ENCODE measurements at places on chromosomes 13 and 19. TPM values are rescaled to one million over a fixed set of nuclear protein-coding genes. Genes with fewer than 3 reads are reported as not detected.

DNA sequence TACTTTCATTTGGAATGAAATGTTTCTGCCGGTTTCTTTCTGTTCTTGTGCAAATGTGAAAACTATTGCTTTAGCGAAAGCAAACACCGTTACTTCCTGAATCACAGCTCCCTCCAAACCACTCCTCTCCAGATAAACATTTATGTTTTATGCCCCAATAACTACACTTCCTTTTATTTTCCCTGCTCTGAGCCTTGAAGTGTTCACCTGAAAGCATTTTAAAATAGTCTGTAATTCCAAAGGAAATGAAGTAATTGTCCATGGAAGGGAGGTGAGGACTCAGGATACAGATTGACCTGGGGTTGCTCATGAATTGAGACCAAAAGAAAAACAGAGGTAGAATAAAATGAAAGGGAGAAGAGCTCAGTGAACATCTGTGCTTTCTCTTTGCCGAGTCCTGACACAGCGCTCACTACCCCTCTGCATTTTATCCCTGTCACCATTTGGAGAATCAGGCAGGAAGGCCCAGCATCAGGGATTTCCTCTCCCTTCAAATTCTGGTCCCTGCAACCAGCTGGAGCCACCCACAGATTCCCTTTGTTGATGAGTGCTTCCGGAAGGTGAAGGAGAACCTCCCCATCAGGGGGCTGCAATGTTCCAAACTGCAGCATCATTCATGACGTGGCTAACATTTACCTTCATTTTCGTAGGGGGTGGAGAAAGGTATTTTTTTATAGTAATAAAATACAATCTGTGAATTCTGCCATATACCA lies 171.9 kb downstream of the ITGBL1 start:
- no peaks in the 10 kb centered on the region for H3K4me1 ChIP-seq
- H3K36me3 ChIP-seq = no peaks in the 10 kb centered on the region
- no peaks in the 10 kb centered on the region for H3K27me3 ChIP-seq

- no peak overlapping the region for H3K27ac ChIP-seq
- no peaks in the 10 kb centered on the region for H3K4me1 ChIP-seq
- no peaks in the 10 kb centered on the region for H3K27me3 ChIP-seq
- no peak for DNase-seq
Measured at GRCh38 chr13:24064371-24064770, 96.1 kb upstream of the SPATA13 start.

DNA sequence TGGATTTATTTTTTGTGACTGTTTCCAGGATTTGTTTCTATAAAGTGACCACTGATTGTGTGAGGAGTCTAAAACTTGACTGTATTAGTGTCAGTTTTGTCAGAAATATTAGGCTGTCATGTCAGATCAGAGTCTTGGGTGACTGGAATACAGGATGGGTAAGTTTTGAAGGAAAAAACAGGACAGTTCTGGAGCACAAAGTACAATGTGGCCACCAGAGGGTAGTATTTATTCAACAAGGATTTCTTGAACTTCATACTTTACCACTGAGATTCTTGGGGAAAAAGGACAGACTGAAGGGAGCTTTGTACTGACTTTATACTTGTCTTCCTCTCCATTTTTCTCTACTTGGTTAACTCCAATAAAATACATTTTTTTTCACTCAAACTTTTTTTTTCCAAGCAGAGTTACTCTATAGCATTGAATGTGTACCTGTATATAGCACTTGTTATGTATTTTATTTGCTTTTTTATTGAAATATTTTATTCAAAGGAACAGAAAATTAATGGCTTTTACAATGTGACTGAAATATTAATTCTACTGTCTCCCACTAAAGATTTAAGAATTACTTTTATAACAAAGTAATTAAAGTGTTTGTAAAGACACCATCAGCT lies 51.1 kb downstream of the LMO7 start:
- no peaks in the 10 kb centered on the region for H3K36me3 ChIP-seq
- no peaks in the 10 kb centered on the region for H3K27me3 ChIP-seq
- H3K4me3 ChIP-seq = no peak overlapping the region
- DNase-seq = no peak
- H3K27ac ChIP-seq = no peak overlapping the region

DNA sequence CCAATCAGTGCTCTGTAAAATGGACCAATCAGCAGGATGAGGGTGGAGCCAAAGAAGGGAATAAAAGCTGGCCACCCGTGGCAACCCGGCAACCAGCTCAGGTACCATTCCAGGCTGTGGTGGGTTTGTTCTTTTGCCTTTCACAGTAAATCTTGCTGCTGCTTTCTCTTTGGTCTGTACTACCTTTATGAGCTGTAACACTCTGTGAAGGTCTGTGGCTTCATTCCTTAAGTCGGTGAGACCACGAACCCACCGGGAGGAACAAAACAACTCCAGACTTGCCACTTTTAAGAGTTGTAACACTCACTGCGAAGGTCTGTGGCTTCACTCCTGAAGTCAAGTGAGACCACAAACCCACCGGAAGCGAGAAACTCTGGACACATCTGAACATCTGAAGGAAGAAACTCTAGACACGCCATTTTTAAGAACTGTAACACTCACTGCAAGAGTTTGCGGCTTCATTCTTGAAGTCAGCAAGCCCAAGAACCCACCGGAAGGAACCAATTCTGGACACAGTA lies 16.5 kb upstream of the SPACA6 start:
- no peaks in the 10 kb centered on the region for H3K27me3 ChIP-seq
- H3K4me1 ChIP-seq = no peaks in the 10 kb centered on the region
- H3K27ac ChIP-seq = no peak overlapping the region

GRCh38 chr19:43634872-43635560 lies 4.6 kb downstream of the CADM4 start:
- H3K27me3 ChIP-seq = no peaks in the 10 kb centered on the region
- no peaks in the 10 kb centered on the region for H3K36me3 ChIP-seq
- no peaks in the 10 kb centered on the region for H3K4me1 ChIP-seq
- DNase-seq = no peak
- H3K4me3 ChIP-seq = peak overlapping the region; percentile 16

- no peak overlapping the region for H3K4me3 ChIP-seq
- no peaks in the 10 kb centered on the region for H3K4me1 ChIP-seq
- no peak for DNase-seq
- no peak overlapping the region for H3K27ac ChIP-seq
- no peaks in the 10 kb centered on the region for H3K27me3 ChIP-seq
Measured at GRCh38 chr13:111602874-111603273, 282.4 kb downstream of the TEX29 start.

DNA sequence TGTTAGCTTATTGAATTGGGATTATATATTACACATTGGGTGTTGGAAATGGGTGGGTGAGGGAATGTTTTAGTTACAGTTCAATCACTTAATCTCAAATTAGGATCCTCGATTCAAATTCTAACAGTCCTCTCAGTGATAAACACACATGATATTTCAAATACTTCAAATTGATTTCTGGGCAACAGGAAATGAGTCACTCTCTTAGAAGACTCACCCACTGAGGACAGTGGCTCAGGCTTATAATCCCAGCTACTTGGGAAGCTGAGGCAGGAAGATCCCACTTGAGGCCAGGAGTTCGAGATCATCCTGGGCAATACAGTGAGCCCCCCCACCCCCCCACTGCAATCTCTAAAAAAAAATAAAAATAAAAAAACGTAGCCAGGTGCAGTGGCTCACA lies 435.3 kb downstream of the KLF12 start:
- H3K27ac ChIP-seq = no peak overlapping the region
- no peak for DNase-seq
- no peak overlapping the region for H3K4me3 ChIP-seq
- no peaks in the 10 kb centered on the region for H3K27me3 ChIP-seq

GRCh38 chr13:107842562-107843180 lies 372.7 kb downstream of the LIG4 start:
- DNase-seq = no peak
- H3K4me3 ChIP-seq = no peak overlapping the region
- H3K27ac ChIP-seq = no peak overlapping the region
- H3K27me3 ChIP-seq = no peaks in the 10 kb centered on the region
- H3K36me3 ChIP-seq = no peaks in the 10 kb centered on the region

DNA sequence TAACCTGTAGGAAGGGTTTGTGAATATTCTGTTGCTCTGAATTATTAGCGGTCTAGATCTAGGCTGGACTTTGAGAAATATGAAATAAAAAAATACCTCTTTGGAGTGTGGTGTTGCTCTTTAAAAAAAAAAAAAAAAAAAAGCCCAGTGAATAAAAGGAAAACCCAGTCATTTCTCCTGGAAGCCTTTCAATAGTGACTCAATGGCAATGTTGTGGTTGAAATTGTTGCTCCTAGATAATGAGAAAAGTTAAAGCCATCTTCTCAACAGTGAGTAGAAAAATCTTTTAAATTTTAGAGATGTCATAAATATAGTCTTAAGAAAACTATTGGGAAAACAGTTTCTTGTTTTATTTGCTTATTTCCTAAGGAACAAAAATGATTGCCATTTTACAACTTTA lies 135.3 kb downstream of the RFC3 start:
- no peak overlapping the region for H3K4me3 ChIP-seq
- no peaks in the 10 kb centered on the region for H3K4me1 ChIP-seq
- DNase-seq = no peak
- H3K27ac ChIP-seq = no peak overlapping the region
- no peaks in the 10 kb centered on the region for H3K27me3 ChIP-seq

DNA sequence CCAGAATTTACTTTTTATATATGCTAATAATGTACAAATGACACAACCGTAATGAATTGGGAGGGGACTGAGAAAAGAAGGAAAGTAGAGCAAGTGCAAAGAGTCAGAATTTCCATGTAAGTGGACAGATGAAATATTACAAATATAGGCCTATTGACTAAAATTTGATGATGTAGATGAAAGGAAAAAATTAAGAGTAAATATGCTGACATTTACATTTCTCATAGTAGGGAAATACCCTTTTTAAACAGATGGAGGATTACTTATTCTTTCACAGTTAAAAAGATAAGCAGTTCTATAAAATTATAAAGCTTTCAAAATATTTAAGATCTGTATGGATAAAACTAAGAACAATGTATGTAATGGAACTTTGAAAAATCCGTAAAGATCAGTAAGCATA lies 185.4 kb downstream of the NBEA start:
- DNase-seq = no peak
- H3K27me3 ChIP-seq = no peaks in the 10 kb centered on the region
- H3K27ac ChIP-seq = no peak overlapping the region
- H3K4me3 ChIP-seq = no peak overlapping the region
- no peaks in the 10 kb centered on the region for H3K36me3 ChIP-seq
- no peaks in the 10 kb centered on the region for H3K4me1 ChIP-seq

Gene KCNN1
- total RNA-seq = 5.6 TPM

Gene PHLDB3
- 43.5 TPM for total RNA-seq

Gene SLITRK6
- 2.6 TPM for total RNA-seq

Gene SIGLEC7
- total RNA-seq = not detected

Gene ZNF560
- not detected for total RNA-seq

Data from prostate gland (tissue), 2 donors.